Fibroblast of the conjunctiva (primary cell): ENCODE measurements at places on chromosomes 3 and 15.
A peak's percentile ranks its signal among the peaks of the same experiment; 100 is the strongest.

DNA sequence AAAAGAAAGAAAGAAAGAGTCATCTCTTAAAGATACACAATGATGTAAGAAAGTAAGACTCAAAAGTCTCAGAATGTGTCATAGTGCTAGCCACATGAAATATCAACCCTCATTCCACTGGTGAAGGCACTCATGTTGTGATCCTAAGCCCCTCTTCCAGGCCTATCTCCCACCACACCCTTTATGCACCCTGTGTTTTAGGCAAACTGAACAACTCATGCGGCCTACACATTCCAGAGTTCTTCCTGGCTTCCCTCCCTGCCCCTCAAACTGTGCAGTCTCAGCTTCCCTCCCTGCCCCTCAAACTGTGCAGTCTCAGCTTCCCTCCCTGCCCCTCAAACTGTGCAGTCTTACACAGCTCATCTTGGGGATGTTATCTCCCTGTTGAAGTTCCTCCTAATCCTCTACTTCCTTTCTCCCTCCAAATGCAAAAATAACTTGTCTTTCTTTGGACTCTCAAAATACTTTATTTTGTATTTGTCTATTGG is 69.0 kb upstream of the FNDC3B start:
- no peak for DNase-seq

GRCh38 chr15:90860450-90860849 is 7.9 kb upstream of the FURIN start:
- DNase-seq = no peak

GRCh38 chr15:70195587-70196305 is 98.0 kb upstream of the TLE3 start:
- DNase-seq = peak; percentile 42

DNA sequence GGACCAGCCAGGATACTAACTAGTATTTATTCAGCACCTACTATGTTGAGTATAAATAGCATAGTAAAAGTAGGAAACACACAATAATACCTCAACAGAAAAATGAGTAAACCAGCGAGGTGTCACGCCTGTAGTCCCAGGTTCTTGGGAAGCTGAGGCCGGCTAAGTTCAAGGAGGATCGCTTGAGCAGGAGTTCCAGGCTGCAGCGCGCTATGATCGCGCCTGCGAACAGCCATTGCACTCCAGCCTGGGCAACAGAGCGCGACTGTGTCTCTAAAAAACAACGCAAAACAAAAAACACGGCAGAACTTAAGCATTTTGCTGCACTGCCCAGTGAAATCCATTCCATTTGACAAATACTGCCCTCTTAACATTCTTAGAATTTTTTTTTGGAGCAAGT is 1.3 kb upstream of the DENND6A start:
- DNase-seq = no peak

- DNase-seq = peak; percentile 57
Measured at GRCh38 chr15:85407421-85408269, 27.2 kb downstream of the AKAP13 start.
